Cardiac muscle cell (in vitro differentiated cells and primary cell): ENCODE measurements at places on chromosomes 6 and 20. TPM values are rescaled to one million over a fixed set of nuclear protein-coding genes. Genes with fewer than 3 reads are reported as not detected.
A peak's percentile ranks its signal among the peaks of the same experiment; 100 is the strongest.

DNA sequence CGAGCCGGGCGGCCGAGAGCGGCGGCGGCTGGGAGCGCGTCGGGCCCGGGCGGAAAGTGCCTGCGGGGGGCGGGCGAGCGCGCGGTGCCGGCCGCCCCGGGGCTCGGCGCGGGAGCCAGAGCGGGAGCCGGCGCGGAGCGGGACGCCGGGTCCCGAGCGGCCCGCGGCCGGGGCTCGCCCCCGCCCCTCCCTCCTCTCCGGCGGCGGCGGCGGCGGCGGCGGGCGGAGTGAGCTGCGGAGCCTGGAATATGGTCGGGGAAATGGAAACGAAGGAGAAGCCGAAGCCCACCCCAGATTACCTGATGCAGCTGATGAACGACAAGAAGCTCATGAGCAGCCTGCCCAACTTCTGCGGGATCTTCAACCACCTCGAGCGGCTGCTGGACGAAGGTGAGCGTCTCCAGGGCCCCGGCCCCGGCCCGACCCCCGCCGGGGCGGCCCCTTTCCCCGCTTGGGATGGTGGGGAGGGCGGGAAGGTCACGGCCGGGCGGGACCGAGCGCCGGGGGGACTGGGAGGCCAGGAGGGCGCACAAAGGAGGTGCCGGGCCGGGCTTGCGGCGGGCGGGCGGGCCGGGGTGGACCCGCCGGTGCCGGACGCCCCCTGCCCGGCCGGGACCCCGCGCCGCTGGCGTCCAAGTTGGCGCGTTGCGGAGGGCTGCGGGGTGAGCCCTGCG is 565 bp downstream of the QKI start:
- DNase-seq: no peak

SNTA1 gene
- 329 and 393 TPM in 2 replicates for polyA plus RNA-seq

- no peak for DNase-seq
Measured at GRCh38 chr6:89310929-89311328, 4.2 kb downstream of the GABRR2 start.

DNA sequence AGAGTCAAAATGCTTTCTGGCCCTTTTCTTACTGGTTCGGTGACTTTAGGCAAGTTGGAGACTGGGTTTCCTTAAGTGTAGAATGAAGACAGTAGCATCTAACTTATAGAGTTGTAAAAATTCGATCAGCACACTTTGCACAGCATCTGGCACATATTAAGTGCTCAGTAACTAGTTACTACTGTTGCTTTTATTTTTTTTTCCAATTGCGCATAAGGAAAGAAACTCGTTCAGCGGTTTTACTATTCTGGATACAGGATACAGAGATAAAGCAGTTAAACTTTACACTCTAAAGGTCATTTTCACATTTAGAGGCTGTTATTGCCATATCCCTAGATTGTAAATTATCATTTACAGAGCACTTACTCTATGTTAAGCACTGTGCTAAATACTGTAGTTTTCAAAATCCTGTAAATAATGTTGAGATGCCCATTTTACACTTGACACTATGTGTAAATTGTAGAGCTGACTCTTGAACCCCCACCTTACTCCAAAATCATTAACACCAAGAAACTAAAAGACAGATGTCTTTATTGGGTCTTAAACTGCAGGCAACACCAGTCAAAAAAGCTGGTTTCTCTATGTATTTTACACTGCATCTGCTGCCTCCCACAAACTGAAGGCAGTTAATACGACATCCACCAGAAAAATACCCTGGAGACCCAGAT is 886 bp downstream of the ROMO1 start:
- no peak for DNase-seq

- DNase-seq: no peak
Measured at GRCh38 chr20:32571566-32571965, 13.6 kb downstream of the NOL4L start.

DNA sequence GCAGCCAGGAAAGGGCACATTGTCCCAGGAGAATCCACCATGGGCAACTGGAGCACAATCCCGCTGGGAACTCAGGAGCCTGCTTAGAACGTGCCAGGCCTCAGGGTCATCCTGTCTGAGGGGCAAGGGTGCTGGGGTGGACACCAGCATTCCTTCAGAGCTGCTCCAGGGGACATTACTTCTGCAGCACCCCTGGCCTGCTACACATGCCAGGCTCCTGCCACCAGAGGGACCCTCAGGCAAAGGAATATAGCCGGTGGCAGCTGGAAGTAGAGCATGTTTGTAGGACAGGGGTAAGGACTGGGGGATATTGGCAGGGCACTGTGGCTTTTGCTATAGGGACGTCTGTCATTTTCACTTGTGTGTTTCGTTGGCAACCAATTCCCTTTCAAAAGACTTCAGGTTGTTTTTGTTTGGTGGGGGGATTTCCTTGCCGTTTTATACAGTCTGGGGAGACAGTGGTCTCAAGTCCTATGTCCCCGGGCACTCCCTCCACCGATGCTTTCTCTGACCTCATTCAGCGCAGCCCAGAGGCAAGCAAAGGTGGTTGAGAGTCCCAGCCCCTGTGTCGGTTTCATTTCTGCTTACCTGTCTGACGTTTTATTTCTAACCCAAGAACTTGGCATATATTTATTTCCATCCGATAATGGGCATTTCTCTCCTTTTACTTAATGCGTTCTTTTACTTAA is 130.8 kb downstream of the JPH2 start:
- DNase-seq: peak; percentile 71

- DNase-seq: no peak
Measured at GRCh38 chr6:359261-360035, 32.1 kb upstream of the IRF4 start.

DNA sequence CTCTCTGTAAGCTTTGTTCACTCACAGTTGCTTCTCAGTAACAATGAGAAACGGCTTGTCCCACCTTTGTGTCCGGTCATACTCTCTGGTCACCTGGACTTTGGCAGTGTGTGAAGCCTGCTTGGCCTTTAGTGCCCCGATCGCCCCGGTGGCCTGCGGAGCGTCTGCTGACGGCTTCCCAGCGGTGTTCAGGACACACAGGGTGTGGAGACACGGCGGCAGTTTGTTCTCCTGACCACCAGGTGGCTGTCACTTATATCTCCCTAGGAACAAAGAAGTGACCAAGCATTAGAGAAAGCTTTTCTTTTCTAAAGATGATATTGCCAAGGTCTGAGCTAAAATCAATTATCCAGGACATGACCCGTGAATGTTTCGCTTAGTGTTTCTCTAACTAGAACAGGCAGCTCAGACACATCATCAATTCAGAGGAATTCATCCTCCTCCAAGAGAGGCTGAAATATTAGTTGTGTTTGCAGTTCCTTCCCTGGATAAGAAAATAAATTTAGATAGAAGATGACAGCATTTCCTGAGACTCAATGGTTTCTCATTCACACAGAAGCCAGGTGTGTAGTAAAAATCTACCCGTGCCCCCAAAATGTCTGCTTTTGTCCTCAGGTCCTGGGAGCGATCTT is 167.4 kb upstream of the THBS2 start:
- peak; percentile 71 for DNase-seq

HEY2 gene
- polyA plus RNA-seq: 54.1 and 166 TPM in 2 replicates

GRCh38 chr20:62167474-62167873 is 15.4 kb upstream of the MTG2 start:
- no peak for DNase-seq

- peak; percentile 51 for DNase-seq
Measured at GRCh38 chr6:89559487-89559886, 79.1 kb downstream of the LYRM2 start.
